ENCODE measurements at places on chromosomes 11 and 22. TPM values are rescaled to one million over a fixed set of nuclear protein-coding genes. Genes with fewer than 3 reads are reported as not detected.

Gene NPAS4
- 0.71 TPM for total RNA-seq

Gene TBX10
- total RNA-seq = not detected

Gene WNT11
- total RNA-seq = 8.7 TPM

Gene APOA5
- total RNA-seq = not detected

Gene GPHA2
- total RNA-seq = 1.3 TPM

Gene NRXN2
- total RNA-seq = 29.2 TPM
